ENCODE measurements at places on chromosomes 3 and 15.

DNA sequence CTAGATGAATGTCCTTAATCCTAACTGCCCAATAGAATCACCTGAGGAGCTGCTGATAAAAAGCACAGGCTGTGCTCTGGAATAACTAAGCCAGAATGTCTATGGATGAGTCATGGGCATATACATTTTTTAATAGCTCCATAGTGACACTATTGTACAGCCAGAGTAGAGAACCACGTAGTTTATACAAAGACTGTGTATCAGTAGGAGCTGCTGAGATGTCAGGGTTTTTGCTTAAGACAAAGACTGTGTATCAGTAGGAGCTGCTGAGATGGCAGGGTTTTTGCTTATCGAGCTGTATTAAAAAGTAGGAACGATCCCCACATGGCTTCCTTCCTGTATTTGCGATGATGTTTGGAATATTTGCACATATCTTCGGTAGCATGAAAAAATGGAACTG is 137.4 kb downstream of the SV2B start:
- no peak for DNase-seq

DNA sequence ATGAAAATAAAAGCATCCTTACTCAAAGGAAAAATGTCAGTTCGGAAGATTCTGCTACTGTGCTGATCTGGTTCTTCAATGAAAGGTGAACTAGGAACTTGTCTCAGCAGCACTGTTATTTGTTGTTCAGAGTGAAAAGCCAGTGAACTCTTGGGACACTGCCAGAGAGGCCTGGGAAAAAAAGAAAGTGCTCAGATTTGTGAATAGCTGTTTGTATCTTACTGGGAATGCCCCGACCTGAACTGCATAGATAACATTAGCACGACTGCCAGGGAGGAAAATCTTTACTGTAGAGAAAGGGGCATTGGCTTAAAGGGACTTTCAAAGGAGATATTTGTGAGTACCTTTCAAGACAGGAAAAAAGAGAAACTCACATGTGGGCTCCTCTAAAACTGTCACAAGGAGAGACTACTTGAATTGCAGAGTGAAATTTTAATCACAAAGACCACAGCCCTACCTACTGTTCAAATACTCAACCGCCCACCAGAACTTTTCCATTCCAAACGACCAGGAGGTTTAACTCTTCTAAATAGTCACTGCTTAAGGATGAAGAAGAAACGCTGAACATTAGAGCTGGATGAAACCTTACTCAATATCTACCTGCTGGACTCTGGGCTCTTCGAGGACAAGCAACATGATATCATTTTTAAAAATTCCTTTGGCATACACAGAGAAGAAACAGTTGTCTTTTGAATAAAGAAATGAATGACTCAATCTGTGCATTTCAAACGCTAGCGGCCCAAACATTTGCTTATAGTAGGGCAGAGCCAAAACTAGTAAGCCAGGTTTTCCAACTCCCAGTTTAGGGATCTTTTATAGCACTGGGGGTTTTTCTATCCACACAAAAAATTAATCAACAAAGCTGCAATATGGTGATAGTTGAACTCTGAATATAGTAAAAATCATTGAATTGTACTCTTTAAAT is 13.4 kb downstream of the TAMM41 start:
- no peak for DNase-seq

DNA sequence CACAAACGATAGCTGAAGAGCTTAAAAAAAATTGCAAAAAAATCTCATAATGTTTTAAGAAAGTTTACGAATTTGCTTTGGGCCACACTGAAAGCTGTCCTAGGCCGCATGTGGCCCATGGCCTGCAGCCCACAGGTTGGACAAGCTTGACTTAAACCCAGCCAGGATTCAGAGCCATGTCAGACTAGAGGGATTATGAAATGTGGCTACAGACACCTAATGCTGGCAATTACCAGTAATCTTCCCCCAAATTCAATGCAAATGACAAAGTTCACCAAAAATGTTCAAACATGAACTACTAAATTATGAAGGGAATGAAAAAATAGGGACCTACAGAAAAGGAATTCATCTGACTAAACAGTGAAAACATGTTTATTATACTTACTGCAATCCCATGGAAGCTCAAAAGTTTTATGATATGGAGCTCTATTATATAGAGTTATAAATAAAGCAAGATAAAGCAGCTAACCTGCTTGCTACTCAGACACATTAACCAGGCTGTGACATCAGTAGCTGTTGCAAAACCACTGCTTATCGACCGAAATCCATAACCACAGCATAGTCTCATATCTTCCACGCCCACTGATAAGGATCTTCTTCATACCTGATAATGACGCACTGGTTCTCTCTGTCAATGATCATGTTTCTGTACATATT is 49.2 kb downstream of the LDHAL6B start:
- no peak for DNase-seq

DNA sequence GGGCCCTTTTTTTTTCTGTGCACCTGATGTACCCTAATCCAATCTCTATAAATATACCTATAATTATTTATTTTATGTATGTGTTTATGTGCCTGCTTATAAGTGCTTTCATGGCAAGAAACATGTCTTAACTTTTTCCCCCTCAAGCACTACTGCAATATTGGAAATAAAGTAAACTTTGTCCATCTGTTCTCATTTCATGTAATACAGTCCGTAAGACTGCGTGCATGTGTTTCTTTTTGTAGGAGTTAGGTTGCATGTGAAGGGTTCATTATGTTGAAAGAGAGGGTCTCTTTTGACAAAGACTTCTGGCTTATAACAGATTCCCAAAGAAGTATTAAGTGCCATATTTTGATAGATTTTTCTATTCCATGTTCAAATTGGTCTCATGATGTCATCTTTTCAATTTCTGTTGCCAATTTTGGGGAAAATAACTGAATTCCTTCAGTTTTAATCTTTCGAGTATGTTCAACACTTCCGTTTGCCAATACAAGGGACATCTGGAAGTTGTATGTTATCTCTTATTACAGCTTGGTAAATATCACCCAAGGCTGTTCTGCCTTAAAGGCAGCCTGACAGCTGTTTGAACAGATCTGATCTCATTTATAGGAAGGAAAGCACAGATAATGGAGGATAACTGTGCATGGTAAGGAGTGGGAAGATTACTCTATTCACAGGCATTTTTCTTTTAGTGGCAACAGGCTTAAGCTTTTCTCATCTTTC is 273.1 kb upstream of the SGO1 start:
- DNase-seq: no peak

DNA sequence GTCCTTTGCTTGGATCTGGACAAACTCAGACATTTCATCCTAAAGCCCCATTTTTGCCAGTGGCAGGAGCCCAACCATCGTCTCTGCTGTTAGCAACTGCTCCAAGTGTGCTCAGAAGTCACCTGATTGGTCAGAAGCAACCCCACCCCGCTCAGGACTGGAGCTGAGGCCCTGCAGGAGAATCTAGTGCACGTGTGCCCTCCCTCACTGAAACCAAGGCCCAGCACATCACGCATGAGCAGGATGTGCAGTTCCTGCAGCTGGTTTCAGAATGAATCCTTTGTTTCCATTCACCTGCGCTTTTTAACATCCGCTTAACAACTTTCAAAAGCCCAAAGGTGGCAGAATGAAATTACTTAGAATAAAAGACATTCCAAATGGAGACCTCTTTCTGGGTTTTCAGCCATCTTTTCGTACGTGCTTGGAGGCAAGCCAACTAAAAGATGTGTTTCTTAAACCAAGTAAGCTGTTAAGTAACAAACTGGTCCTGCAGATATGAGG is 81.2 kb downstream of the SRGAP3 start:
- no peak for DNase-seq

DNA sequence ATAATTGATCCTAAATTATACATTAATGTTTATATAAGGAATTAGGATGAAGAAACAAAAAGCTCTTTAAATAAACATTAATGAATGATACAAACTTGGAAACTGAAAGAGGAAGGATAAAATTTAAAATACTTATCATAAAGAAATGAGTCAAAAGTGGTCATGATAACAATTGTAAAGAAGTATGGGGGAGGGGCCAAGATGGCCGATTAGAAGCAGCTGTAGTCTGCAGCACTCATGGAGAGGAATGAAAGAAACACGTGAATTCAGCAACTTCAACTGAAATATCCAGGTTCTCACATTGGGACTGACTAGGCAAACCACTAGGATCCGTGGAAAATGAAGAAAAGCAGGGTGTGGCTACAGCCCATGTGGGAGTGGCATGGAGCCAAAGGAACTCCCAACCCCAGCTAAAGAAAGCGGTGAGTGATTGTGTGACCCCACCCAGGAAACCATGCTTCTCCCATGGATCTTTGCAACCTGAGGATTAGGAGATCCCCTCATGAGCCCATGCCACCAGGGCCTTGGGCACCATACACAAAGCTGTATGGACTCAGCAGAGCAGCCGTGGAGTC is 13.1 kb upstream of the CP start:
- DNase-seq: no peak

DNA sequence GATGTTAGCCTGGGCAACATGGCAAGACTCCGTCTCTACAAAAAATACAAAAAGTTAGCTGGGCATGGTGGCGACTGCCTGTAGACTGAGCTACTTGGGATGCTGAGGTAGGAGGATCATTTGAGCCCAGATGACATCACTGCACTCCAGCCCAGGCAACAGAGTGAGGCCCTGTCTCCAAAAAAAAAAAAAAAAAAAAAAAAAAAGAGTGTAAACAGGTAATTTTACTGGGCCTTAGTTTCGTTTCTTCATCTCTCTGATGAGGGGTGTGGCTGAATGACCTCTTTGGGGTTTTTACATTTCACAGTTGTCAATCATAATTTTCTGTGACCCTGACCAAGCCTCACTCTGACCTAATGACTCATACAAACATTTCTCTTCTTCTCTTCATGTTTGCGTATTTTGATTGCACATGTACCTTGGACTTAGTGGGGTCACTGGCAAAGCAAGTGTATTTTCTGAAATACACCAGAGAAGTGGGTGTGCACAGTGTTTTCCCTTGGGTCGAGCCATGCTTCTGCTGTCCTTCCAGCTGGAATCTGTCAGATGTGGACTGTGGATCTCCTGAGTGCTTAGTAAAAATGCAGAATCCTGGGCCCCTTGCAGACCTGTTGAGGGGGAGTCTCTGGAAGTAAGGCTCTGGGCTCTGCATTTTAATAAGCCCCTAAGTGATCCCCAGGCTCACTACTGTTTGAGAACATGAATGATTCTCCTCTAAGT is 140.5 kb downstream of the FNDC3B start:
- DNase-seq: no peak

- no peak for DNase-seq
Observed at GRCh38 chr3:61250784-61251173, 473 bp downstream of the FHIT start.

DNA sequence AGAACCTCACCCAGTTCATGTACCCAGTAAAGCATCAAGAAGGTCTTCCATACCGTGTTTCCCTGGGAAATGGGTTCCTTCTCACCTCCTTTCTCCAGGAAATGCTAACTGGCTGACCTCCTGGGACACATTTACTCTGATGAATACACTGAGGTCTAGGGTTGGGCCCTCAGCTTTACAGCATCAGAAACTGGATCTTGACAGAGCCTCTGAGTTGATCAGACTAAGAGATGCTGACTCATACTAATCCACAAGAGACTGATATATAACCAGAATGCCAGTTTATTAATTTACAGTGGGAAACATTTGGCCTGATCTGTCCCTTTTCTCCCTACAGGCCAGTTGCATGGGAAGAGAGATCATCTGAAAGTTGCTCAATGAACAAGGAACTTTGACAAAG is 55.8 kb downstream of the GTF2E1 start:
- DNase-seq: no peak

GRCh38 chr15:81373775-81374395 is at the start of gene TMC3:
TSS of gene TMC3 (minus strand) at chr15:81374213. CDS start at chr15:81374077, 136 bp downstream.
- no peak for DNase-seq

- DNase-seq: no peak
Observed at GRCh38 chr15:42070279-42070975, 23.9 kb downstream of the PLA2G4D start.

DNA sequence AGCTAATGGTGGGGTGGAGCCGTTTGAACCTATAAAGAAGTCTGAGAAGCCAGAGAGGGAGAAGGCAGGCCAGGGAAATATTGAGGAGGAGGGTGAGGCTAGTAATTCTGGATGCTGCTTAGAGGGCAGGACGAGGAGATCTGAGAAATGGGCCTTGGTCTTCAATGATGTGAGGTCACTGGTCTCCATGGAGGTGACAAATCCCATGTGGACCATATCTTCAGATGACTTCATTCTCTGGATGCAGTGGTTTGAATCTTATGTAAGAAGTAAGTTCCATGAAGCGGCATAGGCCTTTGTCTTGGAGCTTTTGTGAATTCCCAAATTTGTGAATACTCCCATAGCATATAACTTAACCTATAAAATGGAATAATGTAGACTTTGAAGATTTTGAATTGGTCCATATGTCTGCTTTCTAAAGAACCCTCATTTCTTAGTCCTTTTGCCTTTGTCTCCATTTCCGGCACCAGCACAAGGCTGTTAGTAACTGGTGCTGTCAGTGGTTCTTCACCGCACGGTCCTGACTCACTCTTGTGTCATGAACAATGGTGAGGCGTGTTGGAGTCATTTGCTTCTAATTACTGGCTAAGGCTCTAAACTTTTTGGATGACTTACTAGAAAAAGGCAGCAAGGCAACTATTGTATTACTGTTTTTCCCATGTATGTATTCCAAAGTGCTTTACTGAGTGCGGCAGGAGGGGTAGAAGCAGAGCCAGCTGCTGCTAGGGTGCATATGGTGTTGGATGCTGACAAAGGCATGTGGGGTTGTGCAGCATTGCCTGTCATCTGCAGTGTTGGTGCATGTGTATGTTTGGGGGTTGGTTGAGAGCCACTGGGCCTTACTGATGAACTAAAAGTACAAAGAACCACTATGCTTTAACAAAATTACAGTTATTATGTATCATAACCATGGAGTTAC is 279.3 kb upstream of the C2CD4B start:
- DNase-seq: no peak

DNA sequence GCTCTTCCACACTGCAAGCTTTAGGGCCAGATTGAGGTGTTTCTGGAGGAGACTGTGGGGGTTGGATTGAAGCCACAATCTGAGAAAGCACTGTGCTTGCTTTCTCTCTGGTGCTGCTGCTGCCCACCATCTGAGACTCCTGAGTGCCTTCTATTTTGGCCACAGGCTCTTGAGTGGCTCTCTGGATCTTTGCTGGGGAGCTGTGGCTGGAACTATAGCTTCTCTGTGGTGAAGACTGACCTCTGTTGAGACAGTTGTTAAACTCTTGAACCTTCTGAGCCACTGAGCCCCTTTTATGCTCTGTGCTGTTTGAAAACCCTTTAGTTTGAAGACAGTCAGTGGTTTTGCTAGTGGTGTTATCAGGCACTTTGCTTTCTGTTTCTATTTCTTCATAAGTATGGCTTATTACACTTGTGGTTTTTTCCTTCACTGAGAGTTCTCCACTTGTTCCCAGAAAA is 108.7 kb upstream of the TSPAN3 start:
- DNase-seq: no peak

- no peak for DNase-seq
Observed at GRCh38 chr3:11283139-11283475, 10.9 kb downstream of the ATG7 start.

GRCh38 chr3:182092662-182093262 is 381.0 kb downstream of the SOX2 start:
- DNase-seq: no peak

DNA sequence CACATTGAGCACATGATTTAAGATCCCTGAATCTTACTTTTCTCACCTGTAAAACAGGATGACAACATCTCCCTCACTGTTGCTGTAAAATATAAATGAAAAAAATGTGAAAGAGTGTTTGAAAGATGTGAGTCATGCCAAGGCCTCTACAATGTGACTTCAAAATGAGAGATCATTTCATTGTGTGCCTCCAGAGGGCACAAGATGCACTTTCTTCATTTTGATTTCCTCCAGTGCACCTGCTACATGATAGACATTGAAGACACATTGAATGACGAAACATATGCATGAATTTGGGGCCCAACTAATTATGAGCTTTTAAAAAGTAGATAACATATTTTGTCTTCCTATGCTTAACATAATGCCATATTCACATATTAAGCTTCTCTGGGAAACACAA is 170.3 kb downstream of the MOBP start:
- no peak for DNase-seq

Data from mesothelial cell of epicardium (in vitro differentiated cells).